ENCODE measurements at places on chromosomes 2 and 18.

DNA sequence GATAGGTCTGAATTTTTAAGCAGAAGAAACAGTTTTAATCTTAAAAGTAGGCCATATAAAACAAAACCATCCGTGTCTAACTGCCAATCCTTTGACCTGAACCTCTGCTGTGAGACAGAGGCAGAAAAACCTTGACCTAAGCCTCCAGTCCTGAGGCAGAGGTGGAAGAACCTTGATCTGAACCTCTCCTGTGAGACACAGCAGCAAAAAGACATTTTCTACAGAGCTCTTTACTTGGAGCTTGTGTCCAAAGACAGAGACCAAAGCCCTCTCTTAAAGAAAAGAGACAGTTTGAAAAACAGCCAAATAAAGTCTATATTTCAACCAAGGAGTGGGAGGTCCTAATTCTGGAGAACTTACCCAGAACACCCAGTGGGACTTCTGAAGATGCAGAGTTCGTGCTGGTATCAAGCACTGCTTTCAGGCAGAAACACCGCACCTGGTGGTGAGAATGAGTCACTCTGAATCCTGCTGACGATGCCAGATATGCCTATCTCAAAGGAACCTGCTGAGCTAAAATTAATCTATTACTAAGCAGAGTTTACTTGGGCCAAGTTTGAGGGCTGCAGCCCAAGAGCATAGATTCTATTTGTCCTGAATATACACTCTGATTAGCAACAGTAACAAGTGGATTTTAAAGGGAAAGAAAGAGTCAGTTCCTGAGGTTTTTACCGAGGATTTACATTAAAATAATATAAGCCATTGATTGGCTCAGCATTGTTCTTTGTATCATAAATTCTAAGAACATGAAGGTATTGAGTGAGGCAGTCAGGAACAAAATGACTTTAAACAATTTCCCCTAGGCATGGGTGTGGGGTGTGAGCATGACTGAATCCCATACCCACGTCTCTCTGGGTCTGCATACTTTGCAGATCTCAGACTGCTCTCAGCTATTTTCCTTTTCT is 806.4 kb downstream of the TRIB2 start:
- H3K4me1 ChIP-seq: peaks cover 2% of the 10 kb centered on the region
- DNase-seq: no peak
- no peaks in the 10 kb centered on the region for H3K36me3 ChIP-seq
- H3K27me3 ChIP-seq: no peaks in the 10 kb centered on the region
- H3K27ac ChIP-seq: no peak overlapping the region
- H3K4me3 ChIP-seq: no peak overlapping the region

DNA sequence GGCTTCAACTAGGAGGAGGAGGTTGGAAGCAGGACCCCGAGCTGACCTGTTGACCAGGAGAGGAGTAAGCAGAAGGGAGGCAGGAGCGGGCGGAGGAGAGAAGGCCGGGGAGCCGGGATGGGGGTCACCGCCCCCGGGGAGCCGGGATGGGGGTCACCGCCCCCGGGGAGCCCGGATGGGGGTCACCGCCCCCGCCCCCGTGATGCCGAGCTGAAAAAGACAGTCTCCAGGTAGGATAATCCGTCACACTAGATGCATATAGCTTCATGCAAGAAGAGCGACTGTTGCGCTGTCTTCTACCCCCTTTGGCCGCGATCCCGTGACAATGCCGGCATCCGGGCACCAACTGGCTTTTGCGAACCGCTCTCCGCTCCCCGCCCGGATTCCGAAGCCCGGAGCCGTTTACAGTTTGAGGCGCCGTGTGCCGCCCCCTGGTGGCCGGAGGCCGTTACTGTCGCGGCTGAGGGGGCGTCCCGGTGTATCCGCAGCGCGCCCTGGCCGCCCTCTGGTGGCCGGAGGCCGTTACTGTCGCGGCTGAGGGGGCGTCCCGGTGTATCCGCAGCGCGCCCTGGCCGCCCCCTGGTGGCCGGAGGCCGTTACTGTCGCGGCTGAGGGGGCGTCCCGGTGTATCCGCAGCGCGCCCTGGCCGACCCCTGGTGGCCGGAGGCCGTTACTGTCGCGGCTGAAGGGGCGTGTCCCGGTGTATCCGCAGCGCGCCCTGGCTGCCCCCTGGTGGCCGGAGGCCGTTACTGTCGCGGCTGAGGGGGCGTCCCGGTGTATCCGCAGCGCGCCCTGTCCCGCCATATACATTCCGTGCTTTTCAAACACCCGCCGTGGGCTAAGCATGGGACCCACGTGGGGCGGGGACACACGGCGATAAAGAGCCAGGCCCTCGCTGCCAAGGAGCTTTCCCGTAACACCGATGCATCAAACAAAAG is 89.6 kb downstream of the ACTR3 start:
- H3K4me3 ChIP-seq: no peak overlapping the region
- H3K27ac ChIP-seq: no peak overlapping the region
- peak; percentile 73 for DNase-seq
- H3K4me1 ChIP-seq: peaks cover 13% of the 10 kb centered on the region
- peaks cover 34% of the 10 kb centered on the region for H3K36me3 ChIP-seq

- no peaks in the 10 kb centered on the region for H3K36me3 ChIP-seq
- no peak for DNase-seq
These were observed 44.2 kb upstream of the MFF start for GRCh38 chr2:227280895-227281294.

GRCh38 chr2:55137024-55137958 is 87.0 kb upstream of the RTN4 start:
- H3K4me3 ChIP-seq: no peak overlapping the region
- H3K27me3 ChIP-seq: no peaks in the 10 kb centered on the region
- peak overlapping the region; percentile 7 for H3K27ac ChIP-seq
- H3K4me1 ChIP-seq: peaks cover 25% of the 10 kb centered on the region
- no peaks in the 10 kb centered on the region for H3K36me3 ChIP-seq
- no peak for DNase-seq

GRCh38 chr2:119721043-119721442 is 38.7 kb upstream of the PTPN4 start:
- H3K4me3 ChIP-seq: no peak overlapping the region
- no peaks in the 10 kb centered on the region for H3K27me3 ChIP-seq
- no peak for DNase-seq

- H3K27ac ChIP-seq: no peak overlapping the region
- no peak overlapping the region for H3K4me3 ChIP-seq
- no peak for DNase-seq
- no peaks in the 10 kb centered on the region for H3K4me1 ChIP-seq
- H3K27me3 ChIP-seq: no peaks in the 10 kb centered on the region
These were observed 65.7 kb downstream of the PXDN start for GRCh38 chr2:1678609-1679008.

- no peak overlapping the region for H3K27ac ChIP-seq
- peaks cover 46% of the 10 kb centered on the region for H3K36me3 ChIP-seq
- H3K27me3 ChIP-seq: no peaks in the 10 kb centered on the region
- peaks cover 6% of the 10 kb centered on the region for H3K4me1 ChIP-seq
- H3K4me3 ChIP-seq: no peak overlapping the region
These were observed 45.7 kb downstream of the ACTR2 start for GRCh38 chr2:65273344-65273743.

- H3K27ac ChIP-seq: no peak overlapping the region
- H3K4me3 ChIP-seq: no peak overlapping the region
- no peak for DNase-seq
- H3K36me3 ChIP-seq: peaks cover 15% of the 10 kb centered on the region
- no peaks in the 10 kb centered on the region for H3K4me1 ChIP-seq
These were observed 129.7 kb downstream of the GALNT1 start for GRCh38 chr18:35711227-35711626.

DNA sequence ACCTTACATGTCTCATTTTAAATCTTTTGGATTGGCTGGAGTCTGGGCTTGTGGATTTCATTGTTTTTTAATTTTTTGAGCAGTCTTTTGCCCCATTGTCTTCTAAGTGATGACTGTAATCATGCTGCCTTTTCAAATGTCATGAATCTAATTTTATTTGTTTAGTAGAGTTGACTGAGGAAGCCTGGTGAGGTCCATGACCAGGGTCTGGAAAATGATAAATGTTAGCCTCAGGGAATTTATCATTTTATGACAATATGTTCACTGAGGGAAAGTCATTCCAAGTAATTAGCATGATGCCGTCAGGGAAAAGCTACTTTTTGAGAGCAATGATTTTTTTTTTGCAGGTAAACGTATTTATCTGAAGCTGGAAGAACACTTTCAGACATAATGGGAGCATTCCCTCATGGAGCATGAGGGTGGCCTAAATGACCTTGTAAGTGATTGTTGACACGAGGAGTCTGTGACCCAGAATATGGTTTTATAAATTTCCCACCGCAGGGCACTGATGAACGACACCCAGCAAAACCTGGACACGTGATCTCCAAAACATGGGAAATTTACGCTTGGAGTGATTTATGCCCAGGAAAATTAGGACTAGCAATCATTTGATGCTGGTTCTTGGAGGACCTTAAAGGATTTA is 155.3 kb upstream of the NABP1 start:
- H3K4me3 ChIP-seq: no peak overlapping the region
- no peak for DNase-seq
- no peaks in the 10 kb centered on the region for H3K36me3 ChIP-seq

GRCh38 chr2:46873604-46874068 is 42.0 kb downstream of the MCFD2 start:
- no peaks in the 10 kb centered on the region for H3K4me1 ChIP-seq
- peak; percentile 29 for DNase-seq
- H3K27me3 ChIP-seq: peaks cover 5% of the 10 kb centered on the region

DNA sequence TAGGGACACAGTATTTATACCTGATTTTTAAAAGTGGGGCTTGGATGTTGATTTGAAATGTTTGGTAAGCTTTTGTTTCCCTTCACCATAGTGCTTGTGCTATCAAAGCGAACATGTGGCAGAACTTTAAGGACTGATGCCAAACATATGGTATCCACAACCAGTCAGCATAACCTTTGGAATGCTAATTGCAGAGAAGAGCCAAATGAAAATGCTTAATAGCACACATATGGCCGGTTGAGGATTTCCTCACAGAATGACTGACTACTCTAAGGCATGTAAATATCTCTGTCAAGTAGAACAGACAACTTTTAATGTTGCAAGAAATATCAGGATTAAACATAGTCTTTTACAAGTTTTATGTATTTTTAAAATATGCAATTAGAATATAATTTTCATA is 120.9 kb upstream of the COL3A1 start:
- H3K36me3 ChIP-seq: no peaks in the 10 kb centered on the region
- H3K27ac ChIP-seq: no peak overlapping the region
- H3K27me3 ChIP-seq: no peaks in the 10 kb centered on the region
- no peak overlapping the region for H3K4me3 ChIP-seq
- H3K4me1 ChIP-seq: no peaks in the 10 kb centered on the region

DNA sequence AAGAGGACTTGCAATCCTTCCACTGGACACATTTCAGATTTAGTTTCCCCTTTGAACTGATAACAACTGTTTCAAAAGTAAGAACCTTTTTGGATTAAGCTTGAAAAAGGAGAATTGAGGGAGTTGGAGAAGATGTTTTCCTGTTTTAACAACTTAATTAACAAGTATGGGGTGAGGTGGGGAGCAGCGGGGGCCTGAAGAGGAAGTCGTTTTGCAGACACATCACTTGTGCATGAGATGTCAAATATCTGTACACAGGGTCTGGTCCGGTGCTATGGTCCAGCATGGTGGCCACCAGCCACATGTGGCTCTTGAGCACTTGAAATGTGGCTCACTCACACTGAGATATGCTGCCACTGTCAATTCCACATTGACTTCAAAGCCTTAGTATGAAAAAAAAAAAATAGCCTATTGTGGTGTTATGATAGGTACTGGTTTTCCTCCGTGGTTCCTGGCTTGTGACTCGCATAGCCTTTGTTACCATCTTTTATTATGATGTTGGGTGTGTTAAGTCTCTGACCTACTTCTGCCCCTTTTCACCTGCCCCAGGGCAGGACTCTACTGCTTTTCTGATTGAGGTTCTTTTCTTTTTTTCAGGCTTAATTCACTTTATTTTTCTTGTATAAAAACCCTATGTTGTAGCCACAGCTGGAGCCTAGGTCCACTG is 205.5 kb downstream of the BCL2 start:
- peaks cover 22% of the 10 kb centered on the region for H3K4me1 ChIP-seq
- peaks cover 8% of the 10 kb centered on the region for H3K36me3 ChIP-seq
- DNase-seq: no peak

DNA sequence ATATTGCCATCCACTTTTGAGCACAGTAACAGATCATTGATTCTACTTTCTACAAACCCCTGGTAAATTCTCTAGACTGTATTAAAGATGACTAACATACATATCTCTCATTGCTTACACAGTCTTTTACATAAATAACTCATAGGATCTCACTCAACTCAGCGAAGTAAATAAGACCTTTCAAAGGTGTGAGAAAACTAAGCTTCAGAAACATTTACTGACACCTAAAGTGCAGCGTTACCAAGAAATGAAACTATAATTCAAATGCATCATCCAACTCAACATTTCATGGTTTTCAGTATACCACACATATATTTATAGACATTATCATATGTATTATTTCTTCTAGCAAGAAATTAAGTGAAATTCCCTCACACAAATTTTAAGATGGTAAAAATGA is 189.8 kb downstream of the METTL4 start:
- no peak overlapping the region for H3K27ac ChIP-seq
- no peaks in the 10 kb centered on the region for H3K36me3 ChIP-seq
- H3K4me1 ChIP-seq: no peaks in the 10 kb centered on the region
- H3K4me3 ChIP-seq: no peak overlapping the region
- no peak for DNase-seq

DNA sequence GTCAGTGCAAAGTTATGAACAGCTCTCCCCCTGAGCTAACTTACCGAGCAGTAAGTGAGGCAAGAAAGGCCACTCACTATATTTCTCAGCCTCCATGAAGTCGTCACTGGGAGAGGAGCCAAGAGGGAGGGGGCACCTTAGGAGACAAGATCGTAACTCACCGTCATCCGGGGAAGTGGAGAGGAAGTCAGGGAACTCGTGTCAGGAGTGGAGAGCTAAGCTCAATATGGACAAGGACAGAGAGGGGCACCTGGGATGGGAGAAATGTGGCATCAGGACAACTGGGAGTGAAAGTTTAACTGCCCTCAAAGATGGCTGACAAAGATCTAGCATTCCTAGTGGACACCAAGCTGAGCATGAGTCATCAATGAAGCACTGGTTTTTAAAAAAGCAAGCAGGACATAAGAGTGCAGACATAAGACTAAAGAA is 37.1 kb downstream of the BCL11A start:
- no peak for DNase-seq
- no peak overlapping the region for H3K4me3 ChIP-seq
- H3K27me3 ChIP-seq: peaks cover 14% of the 10 kb centered on the region

DNA sequence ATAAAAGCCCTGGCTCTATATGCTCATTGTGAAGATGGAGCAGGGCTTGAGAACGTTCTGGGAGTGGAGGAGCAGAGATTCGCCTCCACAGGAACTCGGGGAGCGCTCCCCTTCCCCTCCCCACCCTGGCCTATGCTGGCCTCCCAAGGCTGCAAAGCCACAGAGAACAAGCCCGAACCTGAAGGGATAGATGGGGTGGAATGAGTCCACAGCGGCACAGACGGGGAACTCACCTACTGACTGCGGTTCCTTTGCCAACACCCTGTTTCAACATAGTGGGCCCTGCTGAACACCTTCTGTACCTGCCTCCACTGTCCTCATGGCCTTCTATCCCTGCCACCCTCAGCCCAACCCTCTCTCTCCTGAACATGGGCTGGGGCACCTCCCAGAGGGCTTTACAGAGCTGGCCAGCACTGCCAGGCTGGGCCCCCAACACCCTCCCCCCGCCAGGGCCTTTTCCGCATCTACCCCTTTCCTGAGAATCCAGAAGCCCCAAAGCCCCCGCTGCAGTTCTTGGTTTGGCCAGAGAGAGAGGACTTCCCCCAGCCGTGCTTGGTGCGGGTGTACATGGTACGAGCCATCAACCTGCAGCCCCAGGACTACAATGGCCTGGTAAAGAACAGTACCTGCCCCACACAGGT is 41.5 kb downstream of the LMAN2L start:
- no peak for DNase-seq
- no peak overlapping the region for H3K27ac ChIP-seq
- H3K4me1 ChIP-seq: no peaks in the 10 kb centered on the region
- no peaks in the 10 kb centered on the region for H3K27me3 ChIP-seq

All from activated CD4-positive, alpha-beta memory T cell treated with anti-CD3 and anti-CD28 coated beads, Interleukin-2, amount 10 ng/mL, durations not matched to agents 7 days and 5 days (primary cell).